ENCODE measurements at places on chromosomes 6 and 20.
A peak's percentile ranks its signal among the peaks of the same experiment; 100 is the strongest.

- no peak for DNase-seq
Observed at GRCh38 chr20:1062334-1063010, 55.9 kb upstream of the PSMF1 start.

DNA sequence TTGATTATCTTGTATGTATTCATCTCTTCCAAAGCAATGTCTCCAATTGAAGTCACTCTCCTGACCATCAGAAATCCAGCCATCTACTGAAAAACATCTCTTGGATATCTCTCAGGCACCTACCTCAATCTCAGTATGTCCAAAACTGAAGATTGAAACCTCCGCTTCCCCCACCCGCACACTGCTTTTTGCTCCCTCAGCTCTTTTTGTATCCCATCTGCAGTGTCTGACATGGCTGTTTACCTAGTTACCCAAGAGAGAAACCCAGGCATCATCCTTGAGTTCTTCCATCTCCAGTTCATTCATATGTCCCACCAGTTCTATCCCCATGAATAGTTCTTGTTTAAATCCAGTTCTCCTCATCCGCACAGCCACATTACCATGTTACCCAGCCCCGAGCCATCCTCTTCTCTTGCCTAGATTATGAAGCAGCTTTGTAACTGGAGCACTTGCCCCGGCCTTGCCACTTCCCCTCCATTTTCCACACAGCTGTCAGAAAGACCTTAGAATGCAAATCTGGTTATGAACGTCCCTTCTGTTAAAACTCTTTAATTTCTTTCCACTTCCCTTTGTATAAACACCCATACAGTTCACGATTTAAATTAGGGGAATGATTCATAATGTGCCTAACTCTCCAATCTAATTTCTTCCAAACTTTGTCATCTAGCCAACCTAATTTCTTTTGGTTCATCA, 40.5 kb upstream of the GCLC start:
- no peak for DNase-seq

DNA sequence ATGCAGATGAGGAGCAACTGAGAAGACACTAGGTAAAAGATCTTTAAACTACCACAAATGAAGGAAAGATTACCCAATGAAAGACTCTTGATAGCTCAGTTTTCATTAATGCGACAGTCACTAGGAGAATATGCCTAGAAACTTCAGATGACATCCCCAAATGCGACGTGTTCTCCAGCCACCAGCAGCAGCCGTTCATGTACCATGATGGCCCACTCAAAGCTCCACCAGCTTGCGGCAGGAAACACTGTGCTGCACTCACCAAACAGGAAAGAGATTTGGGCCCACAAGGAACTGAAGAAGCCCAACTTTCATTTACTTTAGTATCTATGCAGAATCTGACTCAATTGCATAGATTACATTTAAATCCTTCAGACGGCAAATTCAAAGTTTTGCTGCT, 7.5 kb downstream of the DIDO1 start:
- DNase-seq: no peak

- peak; percentile 60 for DNase-seq
Observed at GRCh38 chr6:4008324-4009047, 70.5 kb downstream of the FAM217A start.

All from GM04504 (cell line).